Activated naive CD8-positive, alpha-beta T cell treated with anti-CD3 and anti-CD28 coated beads, Interleukin-2, amount 10 ng/mL, durations not matched to agents 7 days and 5 days (primary cell): ENCODE measurements at places on chromosomes 4 and X.

DNA sequence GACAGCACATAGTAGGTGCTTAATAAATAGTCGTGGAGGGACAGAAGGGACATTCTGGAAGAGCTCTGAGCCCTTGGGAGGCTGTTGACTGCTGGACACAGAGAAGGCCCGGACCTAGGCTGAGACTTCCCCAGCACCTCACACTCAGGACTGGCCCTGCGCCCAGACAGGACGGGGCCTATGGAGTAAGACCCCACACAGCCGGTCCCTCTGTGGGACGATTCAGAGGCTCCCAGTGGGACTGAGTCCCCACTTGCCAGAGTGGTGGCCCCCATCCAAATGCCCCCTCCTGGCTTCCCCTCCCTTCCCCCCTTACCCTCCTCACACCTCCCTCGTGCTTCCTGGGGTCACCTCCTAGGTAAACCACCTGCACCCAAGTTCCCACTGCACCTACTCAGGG, 8.9 kb downstream of the ABLIM2 start:
- DNase-seq, result no peak

GRCh38 chr4:11604821-11605220, 176.1 kb upstream of the HS3ST1 start:
- no peak for DNase-seq

- no peak for DNase-seq
Observed at GRCh38 chr4:51851090-51851936, 8.4 kb downstream of the DCUN1D4 start.

DNA sequence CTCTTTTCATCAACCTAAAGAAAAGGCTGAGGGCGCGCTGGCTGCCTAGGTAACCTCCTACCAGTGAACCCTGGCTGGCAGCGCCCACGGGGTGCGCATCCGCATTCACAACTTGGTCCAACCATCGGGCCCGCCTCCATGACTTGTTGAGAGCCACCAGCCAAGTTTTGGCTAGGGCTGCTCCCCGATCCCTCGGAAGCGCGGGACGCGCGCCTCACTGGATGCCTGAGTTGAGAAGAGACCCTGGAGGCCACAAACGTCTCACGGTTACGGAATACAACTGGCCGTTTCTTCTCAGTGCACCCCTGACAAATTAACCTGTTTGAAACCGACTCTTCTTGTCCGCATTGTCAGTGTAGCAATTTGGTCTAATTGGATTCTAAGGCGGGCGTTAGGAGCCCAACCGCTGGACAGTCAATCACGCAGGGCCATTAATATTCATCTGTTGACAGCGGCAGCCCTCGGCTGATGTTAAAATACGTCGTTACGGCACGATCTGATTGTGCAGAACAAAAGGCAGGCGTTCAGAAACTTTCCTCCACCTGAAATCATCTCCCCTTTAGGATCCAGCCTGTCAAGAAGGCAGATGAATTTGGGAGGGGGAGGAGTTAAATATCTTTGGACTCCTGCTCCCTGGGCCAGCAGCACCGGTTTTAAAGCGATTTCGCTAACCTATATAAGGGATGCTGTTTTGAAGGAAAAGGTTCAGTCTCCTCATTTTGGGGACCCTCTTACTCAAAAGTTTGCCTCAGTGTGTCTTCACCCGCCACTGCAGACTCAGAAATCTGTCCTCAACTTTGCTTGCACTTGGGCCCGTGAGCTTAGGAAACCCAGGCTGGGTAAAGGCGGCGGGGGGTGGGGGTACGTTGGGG, 1.2 kb downstream of the GPC3 start:
- DNase-seq, result no peak

- DNase-seq, result no peak
Observed at GRCh38 chrX:154490021-154490413, 412 bp downstream of the SLC10A3 start.

DNA sequence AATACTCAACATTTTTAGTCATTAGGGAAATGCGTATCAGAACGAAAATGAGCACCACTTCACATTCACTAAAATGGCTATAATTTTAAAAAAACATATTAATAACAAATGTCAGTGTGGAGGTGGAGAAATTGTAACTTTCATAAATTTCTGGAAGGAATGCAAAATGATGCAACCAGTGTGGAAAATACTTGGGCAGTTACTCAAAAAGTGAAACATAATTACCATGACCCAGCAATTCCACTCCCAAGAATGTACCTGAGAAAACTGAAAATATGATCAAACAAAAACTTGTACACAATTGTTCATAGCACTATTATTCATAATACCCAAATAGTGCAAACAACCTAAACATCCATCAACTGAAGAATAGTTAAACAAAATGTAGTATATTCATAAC, 76.1 kb upstream of the FAM241A start:
- no peak for DNase-seq

DNA sequence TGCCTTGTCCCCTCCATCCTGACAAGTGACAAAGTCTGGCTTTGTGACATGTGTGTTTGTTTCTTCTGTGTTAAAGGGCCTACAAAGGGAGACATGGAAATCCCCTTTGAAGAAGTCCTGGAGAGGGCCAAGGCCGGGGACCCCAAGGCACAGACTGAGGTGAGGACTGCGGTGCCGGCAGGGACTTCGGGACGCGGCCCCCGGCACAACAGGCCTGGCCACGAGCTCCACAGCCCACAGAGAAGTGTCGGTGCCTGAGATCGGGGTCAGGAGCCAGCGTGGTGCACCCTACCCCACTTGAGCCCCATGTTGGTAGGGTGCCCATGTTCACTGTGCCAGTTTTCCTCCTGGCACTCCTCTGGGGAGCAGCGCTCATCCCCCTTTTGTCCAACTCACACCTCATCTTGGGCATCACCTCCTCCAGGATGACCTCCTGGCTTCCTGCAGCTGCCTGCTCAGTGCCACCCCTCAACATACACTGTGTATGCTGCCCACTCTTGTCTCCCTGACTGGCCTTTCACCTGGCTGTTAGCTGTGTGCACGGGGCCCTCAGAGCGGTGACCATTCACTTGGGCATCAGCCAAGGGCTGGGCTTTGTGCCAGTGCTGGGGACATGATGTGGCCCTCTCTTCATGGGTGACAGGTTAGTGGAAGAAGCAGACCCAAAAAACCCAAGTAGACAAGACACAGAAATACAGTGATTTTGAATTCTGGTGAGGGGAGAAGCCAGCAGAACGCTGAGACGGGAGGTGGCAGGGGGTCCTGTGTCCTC, 17.6 kb downstream of the WFS1 start:
- no peak for DNase-seq

DNA sequence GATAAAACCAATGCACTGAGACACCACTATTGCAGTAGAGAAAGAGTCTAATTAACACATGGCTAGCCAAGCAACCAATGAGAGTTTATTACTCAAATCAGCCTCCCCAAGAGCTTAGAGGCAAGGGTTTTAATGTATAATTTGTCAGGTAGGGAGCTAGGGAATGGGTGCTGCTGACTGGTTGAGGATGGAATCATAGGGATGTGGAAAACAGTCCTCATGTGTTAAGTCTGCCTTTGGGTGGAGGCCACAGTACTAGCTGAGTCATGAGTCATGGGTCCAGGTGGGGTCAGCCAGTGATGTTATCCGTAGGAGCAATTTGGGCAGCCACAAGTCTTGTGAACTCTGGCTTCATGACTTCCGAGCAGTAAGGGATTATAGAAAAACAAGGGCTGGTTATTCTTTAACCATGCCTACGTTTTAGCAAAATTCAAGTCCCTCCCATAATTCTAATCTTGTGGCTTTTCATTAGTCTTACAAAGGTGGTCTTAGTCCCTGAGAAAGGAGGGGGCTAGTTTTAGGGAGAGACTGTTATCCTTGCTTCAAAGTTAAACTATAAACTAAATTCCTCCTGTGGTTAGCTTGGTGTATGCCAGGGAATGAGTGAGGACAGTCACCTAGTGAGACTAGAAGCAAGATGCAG, 25.1 kb upstream of the PLAC8 start:
- no peak for DNase-seq

DNA sequence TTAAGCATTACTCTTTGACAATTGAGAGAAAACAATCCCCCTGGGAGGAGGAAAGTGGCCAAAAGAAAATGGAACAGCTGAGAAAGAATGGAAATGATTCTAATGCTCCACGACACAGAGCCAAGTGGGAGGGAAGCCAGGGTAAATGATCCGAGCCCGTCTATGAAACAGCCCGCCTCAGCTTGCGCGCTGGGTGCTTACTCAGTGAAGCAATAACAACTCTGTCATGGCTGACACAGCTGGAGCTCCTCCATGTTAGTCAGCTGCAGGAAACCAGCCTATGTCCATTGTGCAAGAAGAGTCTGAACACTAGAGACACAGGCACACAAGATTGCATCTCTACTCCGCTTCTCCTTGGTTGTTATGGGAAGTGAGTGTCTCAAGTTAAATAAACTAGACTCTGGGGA, 19.3 kb downstream of the NOA1 start:
- no peak for DNase-seq

GRCh38 chrX:65925005-65925404, 114.9 kb downstream of the VSIG4 start:
- no peak for DNase-seq

GRCh38 chr4:132542228-132542627, 606.9 kb upstream of the PCDH10 start:
- DNase-seq, result no peak

DNA sequence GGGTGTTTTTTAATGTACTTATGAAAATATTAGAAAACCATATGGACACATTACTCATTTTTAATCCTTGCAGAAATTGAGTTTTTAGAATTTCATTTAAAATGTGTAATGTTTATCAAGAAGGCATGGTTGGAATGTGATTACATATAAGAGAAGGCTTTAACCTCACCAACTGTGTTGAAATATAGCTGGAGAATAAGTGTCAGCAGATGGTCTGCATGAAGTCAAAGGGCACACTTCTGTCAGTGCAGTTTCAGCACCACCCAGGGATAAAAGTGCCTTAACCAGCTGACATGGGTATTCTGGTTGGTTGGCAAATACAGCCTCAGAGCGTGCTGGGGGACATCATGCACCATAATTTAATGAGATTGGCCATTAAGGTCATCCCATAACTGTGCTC, 21.2 kb upstream of the ANTXR2 start:
- DNase-seq, result no peak

GRCh38 chr4:163681208-163681821, 186.8 kb downstream of the TMA16 start:
- DNase-seq, result no peak

- DNase-seq, result no peak
Observed at GRCh38 chr4:185774845-185775680, 36.9 kb downstream of the SORBS2 start.

GRCh38 chrX:138691186-138691585, 20.3 kb downstream of the FGF13 start:
- DNase-seq, result no peak
